Fibroblast of skin of right quadriceps (primary cell): ENCODE measurements at places on chromosomes 3 and 15.

DNA sequence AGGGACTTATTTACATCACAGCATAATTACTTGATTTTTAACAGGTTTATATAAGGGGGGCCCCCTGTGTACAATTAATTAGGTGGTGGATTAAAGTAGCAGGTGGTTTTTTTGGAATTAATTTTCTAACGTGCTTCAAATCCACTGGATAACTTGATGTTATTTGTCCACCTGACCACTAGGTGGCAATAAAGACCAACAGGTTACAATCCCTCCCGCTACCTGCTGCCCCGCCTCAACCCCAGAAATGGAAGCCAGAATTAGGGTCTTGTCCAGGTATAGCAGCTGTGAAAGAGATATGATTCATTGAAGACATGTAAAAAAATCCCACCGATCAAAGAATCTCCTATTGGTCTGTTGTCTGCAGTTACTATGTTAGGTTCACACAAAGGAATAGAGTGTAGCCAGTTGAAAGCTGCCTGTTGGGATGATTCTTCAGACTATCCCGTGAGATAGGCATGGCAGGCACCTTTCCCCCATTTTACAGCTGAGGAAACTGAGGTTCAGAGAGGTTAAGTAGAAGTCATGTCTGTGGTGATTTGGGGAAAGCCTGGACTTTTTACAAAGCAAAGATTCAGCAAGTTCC lies 44.0 kb downstream of the MFSD1 start:
- peak; percentile 22 for DNase-seq

- DNase-seq: peak; percentile 28
Measured at GRCh38 chr3:70064194-70064779, 64.8 kb downstream of the SAMMSON start.

DNA sequence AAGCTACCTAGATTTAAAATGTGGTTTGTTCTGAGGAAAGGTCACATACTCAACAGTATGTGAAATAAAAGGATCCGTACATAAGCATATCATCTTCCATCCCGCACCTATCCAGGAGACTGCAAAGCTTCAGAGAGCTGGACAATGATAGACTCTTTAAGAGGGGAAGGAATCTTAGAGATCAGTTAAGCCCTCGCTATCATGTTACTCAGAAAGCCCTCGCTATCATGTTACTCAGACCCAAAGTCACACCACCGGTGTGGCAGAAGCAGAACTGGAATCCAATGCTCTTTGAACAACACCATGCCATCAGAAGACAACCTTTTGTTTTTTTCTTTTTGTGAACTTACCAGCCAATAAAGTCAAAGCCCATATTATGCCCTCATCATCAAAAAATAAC lies 5.8 kb downstream of the ANO10 start:
- DNase-seq: no peak

DNA sequence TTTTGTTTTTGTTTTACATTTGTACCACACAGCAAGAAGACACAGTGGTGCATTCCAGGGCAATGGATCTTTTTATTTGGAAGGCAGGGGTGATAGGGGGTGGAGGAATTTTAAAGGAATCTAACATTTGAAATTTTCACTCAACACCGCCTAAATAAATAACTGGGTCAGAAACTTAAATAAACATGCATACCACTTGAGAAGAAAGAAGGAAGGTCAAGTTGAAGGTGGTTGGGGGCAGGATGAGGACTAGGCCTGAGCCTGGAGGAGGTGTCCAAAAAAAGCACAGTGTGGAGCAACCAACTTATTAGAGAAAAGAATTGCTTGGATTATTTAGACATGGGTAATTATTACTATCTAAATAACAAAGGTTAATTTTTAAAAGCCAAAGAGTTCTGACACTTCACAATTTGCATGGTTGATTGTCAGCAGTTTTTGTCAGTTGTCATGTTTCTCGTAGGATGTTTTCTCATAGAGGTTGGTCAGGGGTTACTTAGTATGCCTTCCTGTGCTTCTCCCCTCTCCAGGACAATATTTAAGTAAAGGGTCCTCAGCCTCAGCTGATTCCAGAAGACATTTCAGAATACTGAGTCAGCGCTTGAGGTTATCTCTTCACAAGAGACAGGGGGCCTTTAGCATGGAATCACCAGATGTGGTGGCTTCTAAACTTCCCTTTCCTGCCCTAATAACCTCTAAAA lies 173.7 kb upstream of the SLC2A2 start:
- DNase-seq: peak; percentile 39

DNA sequence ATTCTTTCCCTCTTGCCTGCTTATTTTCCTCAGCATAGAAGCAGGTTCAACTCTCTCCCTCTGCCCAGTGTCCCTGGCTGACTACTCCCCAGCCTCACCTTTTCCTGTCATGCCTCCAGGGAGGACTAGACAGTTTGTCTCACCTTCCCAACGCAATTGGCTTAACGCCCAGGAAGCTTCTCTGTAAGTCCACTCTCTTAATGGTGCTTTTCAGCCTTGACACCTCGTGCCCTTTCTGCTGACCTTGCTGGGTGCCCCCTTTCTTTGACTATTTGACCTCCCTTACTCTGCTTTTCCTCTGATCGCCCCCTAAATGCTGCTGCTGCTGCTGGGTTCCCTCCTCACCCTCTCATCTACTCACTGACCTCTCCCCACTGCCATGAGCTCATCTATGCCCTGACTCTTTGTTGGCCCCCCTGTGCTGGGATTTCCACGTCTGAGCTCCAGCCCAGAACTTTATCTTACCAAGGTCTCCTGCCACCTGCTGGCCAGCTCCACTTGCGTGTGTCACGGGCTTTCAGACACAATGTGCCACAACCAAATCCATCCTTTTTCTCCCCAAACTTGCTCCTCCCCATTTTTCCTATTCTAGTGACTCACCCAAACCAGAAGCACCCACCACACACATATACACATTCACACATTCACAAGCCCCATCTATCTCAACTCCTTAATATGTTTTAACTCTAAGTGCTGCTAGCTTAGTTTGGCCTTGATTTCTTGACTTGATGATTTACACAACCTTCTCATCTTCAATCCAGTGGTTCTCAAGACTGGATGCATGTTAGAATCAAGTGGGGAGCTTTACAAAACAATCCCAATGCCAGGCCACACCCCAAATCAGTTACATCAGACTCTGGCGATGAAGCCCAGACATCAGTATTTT lies 16.6 kb downstream of the EPB42 start:
- DNase-seq: peak; percentile 66

DNA sequence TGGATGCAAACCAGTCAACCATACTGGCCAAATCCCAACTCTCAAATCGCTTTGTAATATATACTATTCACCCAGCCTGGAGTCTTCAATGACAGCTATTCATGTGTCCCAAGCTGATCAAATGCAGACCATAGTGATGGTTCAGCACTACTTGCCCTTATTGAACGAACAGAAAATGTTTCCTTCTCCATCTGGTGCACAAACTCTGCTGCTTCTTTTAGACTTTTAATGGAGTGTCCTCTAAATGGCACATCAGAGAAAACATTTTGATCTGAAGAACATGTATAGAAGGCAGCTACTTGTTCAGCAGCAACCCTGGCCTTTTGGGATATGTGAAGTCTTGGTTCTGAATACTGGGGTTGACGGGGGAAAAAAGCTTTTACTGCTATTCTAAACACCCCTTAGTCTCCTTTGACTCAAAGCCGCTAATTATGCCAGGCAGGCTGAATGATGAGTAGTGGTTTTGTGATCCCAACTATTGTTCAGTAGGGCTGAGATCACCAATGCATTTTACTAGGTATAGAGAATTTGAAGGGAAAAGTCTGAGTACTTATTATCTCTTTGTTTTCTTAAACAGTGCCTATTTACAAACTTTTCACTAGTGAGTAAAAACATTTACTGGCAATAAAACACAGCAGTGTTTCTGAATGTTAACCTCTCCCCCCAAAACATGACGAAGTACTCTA lies 781.2 kb downstream of the ROBO1 start:
- DNase-seq: peak; percentile 24

- DNase-seq: no peak
Measured at GRCh38 chr3:173404156-173404555, 6.6 kb downstream of the NLGN1 start.

DNA sequence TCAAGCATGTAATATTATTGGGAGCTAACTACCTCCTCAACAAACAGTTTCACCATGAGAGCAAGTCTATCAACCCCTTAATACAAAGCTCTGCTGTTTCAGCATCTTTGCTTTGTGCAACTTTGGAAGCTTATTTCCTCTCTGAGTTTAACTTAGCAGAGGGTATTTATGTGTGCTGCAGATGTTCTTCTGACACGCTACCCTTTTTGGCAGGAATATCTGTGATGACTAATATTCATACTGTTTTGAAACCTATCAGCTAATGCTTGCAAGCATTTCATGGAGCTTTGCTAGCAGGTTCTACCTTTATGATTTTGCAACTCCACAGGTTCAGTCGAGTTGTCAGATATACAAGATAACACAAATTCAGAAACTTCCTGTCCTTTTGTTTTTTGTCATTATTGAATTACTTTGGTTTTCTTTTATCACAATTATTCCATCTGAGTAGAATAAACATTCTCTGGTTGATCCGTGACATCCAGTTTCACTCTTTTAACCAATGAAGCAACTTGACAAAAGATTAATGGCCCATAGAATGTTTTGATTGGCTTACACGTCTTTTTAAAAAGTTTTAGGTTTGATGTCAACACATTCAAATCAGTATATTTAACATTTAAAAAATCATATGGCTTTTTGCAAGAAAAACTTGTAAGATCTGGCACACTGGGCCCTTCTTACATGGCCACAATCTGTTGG lies 1.7 kb upstream of the SLC9A9 start:
- peak; percentile 85 for DNase-seq

DNA sequence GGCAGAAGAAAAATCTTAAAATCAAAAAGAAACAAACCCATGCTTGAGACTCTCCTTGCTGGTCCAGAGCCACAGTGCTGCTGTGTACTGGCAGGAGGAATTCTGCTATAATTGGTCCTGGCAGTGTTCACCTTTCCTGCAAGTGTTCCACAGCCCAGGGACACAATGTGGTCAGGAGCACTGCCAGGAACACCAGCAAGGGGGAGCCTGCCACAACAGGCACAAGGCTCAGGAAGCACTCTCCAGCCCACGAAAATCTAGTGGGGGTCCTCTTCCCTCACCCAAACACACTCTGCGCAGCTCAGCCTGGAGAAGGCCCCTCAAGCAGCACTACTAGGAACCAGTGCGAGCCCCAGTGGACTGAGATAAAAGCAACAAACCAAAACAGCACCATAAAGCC lies 92.9 kb downstream of the UBE3A start:
- peak; percentile 12 for DNase-seq

DNA sequence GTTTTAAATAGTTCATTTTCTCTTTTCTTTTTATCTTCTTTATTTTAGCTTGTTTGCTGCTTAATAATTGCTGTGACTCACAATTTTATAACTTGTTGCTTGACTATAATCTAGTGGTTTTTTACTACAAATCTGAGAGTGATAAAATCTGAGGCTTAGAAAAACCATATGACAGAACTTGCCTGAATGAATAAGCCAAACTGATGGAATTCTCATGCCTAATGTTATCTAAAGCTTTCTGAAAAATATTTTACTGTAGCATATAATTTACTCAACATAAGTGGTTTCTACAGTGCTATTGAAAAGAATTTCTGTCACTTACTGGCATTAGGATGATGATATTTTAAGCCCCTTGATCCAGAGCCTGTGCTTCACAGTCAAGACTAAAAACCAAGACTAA lies 175.1 kb downstream of the VGLL3 start:
- DNase-seq: peak; percentile 78

GRCh38 chr3:130823996-130824395 lies 69.9 kb upstream of the ATP2C1 start:
- DNase-seq: no peak

DNA sequence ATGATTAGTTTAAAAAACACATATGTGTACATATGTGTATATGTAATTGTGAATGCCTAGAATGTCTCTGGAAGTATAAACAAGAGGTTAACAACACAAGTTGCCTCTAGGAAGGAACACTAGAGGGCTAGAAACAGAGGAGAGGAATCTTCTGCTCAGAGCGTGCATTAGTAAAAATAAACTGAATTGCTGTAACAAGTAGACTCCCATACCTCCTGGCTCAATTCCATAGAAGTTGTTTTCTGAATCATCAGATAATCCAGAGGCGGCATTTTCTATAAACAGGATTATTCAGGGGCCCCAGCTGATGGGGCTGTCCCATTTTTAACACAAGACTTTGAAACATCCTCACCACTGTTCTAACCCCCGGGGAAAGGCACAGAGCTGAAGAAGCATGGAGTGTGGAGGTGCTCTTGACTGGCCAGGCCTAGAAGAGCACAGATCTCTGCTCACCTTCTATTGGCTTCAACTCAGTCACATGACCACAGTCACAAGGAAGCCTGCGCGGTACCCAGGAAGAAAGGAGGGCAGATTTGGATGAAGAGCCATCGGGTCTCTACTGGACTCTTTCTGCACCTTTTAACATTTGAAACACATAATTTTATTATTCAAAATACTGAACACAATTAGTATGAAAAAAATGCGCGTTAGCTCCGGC lies 145.7 kb downstream of the TLE3 start:
- DNase-seq: peak; percentile 14

- no peak for DNase-seq
Measured at GRCh38 chr15:71844916-71845315, 34.6 kb downstream of the NR2E3 start.

DNA sequence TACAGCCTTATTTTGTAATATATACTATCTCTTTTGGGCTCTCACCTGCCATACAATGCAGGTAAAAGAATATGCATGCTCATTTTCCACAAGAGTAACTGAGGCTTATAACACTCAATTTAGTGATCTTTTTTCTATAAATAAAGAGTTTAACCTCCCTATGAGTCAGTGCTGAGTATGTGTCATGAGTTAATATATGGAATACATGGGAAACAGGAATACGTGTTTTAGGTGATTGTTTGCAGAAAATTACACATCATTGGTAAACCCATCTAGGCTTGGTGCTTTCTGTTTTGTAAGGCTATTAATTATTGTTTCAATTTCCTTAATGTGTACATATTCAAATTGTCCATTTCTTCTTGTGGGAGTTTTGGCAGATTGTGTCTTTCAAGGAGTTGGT lies 411.3 kb downstream of the GRM7 start:
- no peak for DNase-seq

DNA sequence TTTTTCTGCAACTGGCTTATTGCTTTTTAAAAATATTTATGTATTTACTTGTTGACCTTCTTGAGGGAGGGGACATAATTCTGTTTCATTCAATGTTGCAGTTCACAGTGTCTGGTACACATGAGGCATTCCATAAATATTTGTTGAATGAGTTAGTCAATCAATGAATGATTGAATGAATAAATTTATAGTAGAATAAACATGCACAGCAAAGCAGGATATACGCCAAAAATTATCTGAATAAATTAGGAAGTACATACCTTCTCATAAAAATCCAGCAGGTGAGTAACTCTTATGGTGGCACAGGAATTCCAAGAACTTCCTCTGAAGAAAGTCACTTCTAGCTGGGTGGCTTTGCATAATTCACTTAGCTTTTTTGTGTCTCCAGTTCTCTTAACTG lies 469.4 kb upstream of the ATP11B start:
- peak; percentile 32 for DNase-seq

DNA sequence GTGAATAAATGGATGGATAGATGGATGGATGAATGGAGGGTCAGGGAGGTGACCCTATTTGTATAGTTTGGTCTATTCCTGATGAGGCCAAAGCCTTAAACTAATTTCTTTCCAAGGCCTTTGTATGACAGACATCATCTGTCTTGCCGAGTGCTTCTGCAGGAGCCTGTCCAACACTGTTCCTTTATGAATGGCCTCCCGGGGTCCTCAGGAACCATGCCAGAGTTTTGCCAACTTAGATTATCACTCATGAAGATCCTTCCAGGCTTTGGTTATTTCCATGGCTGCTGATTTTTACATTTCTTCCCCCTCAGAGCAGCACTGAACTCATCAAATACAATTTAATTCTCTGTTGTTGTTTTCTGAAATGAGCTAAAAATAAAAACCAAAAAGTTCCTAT lies 133.0 kb upstream of the SOX2 start:
- no peak for DNase-seq
